Testis (tissue), 5 donors: ENCODE measurements at places on chromosomes 6 and 20. TPM values are rescaled to one million over a fixed set of nuclear protein-coding genes. Genes with fewer than 3 reads are reported as not detected.

Gene NRSN1
- 0.37 TPM for total RNA-seq

Gene ZNF165
- total RNA-seq, result 9.2 TPM

GRCh38 chr6:36666826-36667591 lies 11.5 kb upstream of the CDKN1A start:
- peaks cover 19% of the 10 kb centered on the region for H3K4me1 ChIP-seq
- no peaks in the 10 kb centered on the region for H3K27me3 ChIP-seq
- no peaks in the 10 kb centered on the region for H3K36me3 ChIP-seq
- DNase-seq, result peak; percentile 93
- H3K27ac ChIP-seq, result peak overlapping the region; percentile 76
- H3K4me3 ChIP-seq, result no peak overlapping the region

Gene SLC22A16
- total RNA-seq, result 25.0 TPM

DNA sequence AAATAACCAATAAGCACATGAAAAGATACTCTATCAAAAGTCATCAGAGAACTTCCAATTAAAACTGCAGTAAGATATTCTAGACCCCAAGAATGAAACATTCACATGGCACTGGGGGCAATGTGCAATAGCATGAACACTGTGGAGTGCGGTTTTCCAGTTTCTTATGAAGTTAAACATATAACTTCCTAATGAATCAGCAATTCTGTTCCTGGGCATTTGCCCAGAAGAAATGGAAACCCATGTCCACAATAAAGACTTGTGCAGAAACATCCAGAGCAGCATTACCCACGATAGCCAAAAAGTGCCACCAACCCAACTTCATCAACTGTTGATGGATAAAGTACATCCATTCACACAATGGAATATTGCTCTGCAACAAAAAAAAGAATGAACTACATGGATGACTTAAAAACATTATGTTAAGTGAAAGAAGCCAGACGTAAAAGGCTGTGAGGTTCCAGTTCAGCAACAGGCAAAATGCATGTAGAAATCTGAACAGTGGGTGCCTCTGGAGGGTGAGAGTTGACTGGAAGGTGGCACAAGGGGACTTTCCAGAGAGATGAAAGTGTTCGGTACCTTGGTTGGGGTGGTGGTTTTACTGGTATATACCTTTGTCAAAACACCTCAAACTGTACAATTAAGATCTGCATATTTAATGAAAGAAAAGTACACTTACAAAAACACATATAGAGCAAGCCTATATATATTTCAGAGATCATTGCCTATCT lies 207.2 kb upstream of the ECI2 start:
- H3K27ac ChIP-seq, result no peak overlapping the region
- H3K4me3 ChIP-seq, result no peak overlapping the region
- no peaks in the 10 kb centered on the region for H3K27me3 ChIP-seq
- no peaks in the 10 kb centered on the region for H3K4me1 ChIP-seq

- no peaks in the 10 kb centered on the region for H3K36me3 ChIP-seq
- H3K27me3 ChIP-seq, result no peaks in the 10 kb centered on the region
- no peak overlapping the region for H3K27ac ChIP-seq
- H3K4me3 ChIP-seq, result no peak overlapping the region
- no peaks in the 10 kb centered on the region for H3K4me1 ChIP-seq
Observed at GRCh38 chr6:81638366-81638765, 114.1 kb downstream of the TENT5A start.

GRCh38 chr6:5634525-5634924 lies 372.2 kb downstream of the NRN1 start:
- H3K27me3 ChIP-seq, result no peaks in the 10 kb centered on the region
- H3K36me3 ChIP-seq, result no peaks in the 10 kb centered on the region
- no peaks in the 10 kb centered on the region for H3K4me1 ChIP-seq
- DNase-seq, result no peak
- no peak overlapping the region for H3K4me3 ChIP-seq

DNA sequence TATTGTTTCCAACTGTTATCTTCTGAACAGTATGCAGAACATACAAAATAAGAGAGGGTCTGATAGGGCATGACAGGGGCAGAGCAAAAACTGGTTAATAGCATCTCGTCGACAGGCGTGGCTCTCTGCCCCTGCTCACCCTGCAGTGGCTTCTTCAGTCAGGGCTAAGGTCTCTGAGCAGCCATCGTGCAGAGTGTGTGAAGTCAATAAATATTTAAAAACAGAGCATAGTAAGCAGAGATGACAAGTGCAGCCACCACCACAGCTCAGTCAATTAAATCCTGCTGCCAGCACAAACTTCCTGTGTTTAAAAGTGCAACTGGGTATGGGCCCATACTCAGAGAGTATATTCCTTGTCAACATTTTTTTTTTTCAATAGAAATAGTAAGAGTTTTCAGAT lies 373.4 kb upstream of the AGPAT4 start:
- H3K27me3 ChIP-seq, result no peaks in the 10 kb centered on the region
- no peak overlapping the region for H3K4me3 ChIP-seq
- no peak overlapping the region for H3K27ac ChIP-seq
- H3K4me1 ChIP-seq, result no peaks in the 10 kb centered on the region
- no peak for DNase-seq
- H3K36me3 ChIP-seq, result no peaks in the 10 kb centered on the region

Gene GMPR
- total RNA-seq, result 164 TPM

Gene LCA5
- total RNA-seq, result 17.7 TPM

GRCh38 chr6:41704028-41704427 lies 31.4 kb downstream of the TFEB start:
- H3K4me3 ChIP-seq, result no peak overlapping the region
- no peak overlapping the region for H3K27ac ChIP-seq
- H3K36me3 ChIP-seq, result no peaks in the 10 kb centered on the region
- no peaks in the 10 kb centered on the region for H3K4me1 ChIP-seq
- DNase-seq, result no peak

- H3K4me1 ChIP-seq, result no peaks in the 10 kb centered on the region
- H3K27me3 ChIP-seq, result no peaks in the 10 kb centered on the region
- no peak overlapping the region for H3K27ac ChIP-seq
- no peak overlapping the region for H3K4me3 ChIP-seq
Observed at GRCh38 chr6:79250107-79250514, 15.6 kb upstream of the HMGN3 start.

DNA sequence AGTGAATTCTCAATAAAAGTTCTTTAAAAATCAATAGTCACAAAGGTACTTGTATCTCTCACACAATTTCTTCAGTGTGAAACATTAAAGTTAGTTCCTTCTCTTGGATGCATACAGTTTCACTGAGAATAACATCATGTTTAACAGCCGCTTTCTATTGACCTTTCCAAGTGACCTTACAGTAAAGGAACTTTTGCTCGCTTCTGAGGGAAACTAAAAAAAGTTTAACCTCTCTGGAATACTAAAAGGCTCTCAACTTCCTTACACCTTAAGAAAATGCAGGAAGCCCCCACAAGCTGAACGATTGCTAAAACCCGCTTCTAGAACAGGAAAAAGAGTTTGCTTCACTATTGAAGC lies 1.3 kb downstream of the RRAGD start:
- DNase-seq, result no peak
- no peak overlapping the region for H3K27ac ChIP-seq
- peaks cover 6% of the 10 kb centered on the region for H3K4me1 ChIP-seq
- no peaks in the 10 kb centered on the region for H3K27me3 ChIP-seq
- peak overlapping the region; percentile 87 for H3K4me3 ChIP-seq

Gene DDO
- 0.24 TPM for total RNA-seq

GRCh38 chr20:4457566-4458543 lies 263.9 kb upstream of the PRND start:
- no peak overlapping the region for H3K4me3 ChIP-seq
- DNase-seq, result peak; percentile 16
- no peaks in the 10 kb centered on the region for H3K36me3 ChIP-seq
- no peaks in the 10 kb centered on the region for H3K27me3 ChIP-seq

DNA sequence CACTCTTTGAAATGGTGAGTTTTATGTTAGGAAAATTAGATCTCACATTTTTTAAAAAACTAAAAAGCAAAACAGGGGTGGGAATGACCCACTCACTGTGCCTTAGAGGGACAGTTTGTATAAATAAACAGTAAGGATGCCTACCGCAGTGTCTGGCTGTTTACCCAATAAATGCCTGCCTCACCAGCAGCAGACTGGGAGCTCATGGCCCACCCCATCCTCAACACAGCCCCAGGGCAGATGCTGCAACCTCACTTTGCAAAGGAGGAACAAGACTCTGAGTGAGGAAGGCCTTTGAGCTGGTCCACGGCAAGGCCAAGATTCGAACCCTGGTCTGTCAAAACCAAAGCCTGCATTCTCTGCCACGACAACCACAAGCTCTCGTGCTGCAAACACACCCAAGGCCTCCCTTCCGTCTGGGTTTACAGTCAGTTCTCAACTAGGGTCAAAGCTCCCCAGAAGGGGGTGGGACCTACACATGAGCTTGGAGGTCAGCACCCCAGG lies 77.8 kb downstream of the BMP7 start:
- no peak overlapping the region for H3K27ac ChIP-seq
- no peaks in the 10 kb centered on the region for H3K27me3 ChIP-seq

DNA sequence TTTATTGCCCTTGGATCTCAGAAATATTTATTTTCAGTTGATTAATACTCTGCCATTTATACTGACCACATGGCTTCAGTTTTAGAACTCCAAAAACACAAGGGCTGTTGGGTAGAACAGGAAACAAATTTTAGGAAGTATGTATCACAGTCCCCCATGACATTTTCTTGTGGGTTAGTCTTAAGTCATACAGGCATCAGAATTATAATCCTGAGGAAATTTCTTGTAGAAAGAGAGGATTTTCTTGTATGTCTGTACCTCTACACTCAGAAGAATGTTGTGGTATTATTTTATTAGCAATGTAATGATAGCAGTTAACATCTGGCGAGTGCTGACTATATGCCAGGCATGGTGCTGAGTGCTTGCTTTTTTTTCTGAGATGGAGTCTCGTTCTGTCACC lies 302.9 kb downstream of the CLIC5 start:
- H3K27ac ChIP-seq, result no peak overlapping the region
- DNase-seq, result no peak
- no peak overlapping the region for H3K4me3 ChIP-seq
- H3K27me3 ChIP-seq, result no peaks in the 10 kb centered on the region

GRCh38 chr6:27667016-27667656 lies 194.2 kb upstream of the ZNF184 start:
- peaks cover 3% of the 10 kb centered on the region for H3K4me1 ChIP-seq
- no peak overlapping the region for H3K4me3 ChIP-seq
- H3K27ac ChIP-seq, result no peak overlapping the region
- no peaks in the 10 kb centered on the region for H3K36me3 ChIP-seq

DNA sequence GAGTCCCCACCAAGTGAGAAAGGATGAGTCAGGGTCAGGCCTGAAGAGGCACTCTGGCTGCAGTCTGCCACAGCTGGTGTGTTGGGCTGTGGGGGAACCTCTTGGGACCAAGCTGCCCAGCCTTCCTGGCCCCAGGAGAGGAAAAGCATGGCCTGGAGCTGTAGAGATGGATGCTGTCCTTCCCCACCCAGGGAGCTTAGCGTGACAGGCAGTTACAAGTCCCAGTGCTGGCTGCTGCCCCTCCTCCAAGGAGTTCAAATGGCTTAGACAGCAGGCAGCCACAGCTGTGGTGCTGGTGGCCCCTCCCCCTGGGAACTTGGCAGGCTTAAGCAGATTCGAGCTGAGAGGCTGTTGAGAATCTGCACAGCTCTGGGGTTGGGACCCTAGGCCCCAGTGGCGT lies 253.2 kb downstream of the PLCB1 start:
- no peak overlapping the region for H3K4me3 ChIP-seq
- H3K36me3 ChIP-seq, result no peaks in the 10 kb centered on the region
- no peaks in the 10 kb centered on the region for H3K27me3 ChIP-seq
- H3K4me1 ChIP-seq, result no peaks in the 10 kb centered on the region
- H3K27ac ChIP-seq, result no peak overlapping the region
- no peak for DNase-seq
